ENCODE measurements at places on chromosomes 13 and 19. TPM values are rescaled to one million over a fixed set of nuclear protein-coding genes. Genes with fewer than 3 reads are reported as not detected.
A peak's percentile ranks its signal among the peaks of the same experiment; 100 is the strongest.

FRY gene
- total RNA-seq, result 90.0 TPM

TNNT1 gene
- not detected for total RNA-seq

ZNF865 gene
- total RNA-seq, result 0.44 TPM

NRTN gene
- 0.99 TPM for total RNA-seq

NLRP7 gene
- not detected for total RNA-seq

ICAM5 gene
- not detected for total RNA-seq

GPR183 gene
- total RNA-seq, result 0.40 TPM

PRTN3 gene
- total RNA-seq, result not detected

SHISA7 gene
- total RNA-seq, result not detected

BRME1 gene
- total RNA-seq, result under 0.01 TPM

EDNRB gene
- 211 TPM for total RNA-seq

- DNase-seq, result no peak
Observed at GRCh38 chr13:100714478-100714877, 39.9 kb upstream of the TMTC4 start.

DNA sequence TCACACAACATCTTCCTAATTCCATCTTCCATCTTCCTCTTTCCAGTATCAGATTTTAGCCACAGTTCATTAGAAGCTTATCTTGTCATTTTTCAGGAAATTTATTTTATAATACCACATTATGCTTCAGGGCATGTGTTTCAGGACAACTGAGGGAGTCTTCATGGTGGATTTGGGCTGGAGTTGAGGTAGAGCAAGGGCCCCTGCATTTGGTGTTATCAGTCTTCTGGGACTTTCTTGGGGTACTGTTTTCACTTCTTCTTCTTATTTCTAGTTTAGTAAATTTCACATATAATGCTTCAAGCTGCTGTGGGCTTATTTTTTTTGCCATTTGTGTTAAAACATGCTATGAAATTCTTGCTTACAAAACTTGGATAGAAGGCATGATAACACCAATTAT lies 188.7 kb downstream of the LHFPL6 start:
- no peak for DNase-seq

- no peak for DNase-seq
Observed at GRCh38 chr13:43116242-43116641, 92.9 kb downstream of the DNAJC15 start.

GRCh38 chr19:1383017-1383311 lies 743 bp upstream of the NDUFS7 start:
- no peak for DNase-seq

DNA sequence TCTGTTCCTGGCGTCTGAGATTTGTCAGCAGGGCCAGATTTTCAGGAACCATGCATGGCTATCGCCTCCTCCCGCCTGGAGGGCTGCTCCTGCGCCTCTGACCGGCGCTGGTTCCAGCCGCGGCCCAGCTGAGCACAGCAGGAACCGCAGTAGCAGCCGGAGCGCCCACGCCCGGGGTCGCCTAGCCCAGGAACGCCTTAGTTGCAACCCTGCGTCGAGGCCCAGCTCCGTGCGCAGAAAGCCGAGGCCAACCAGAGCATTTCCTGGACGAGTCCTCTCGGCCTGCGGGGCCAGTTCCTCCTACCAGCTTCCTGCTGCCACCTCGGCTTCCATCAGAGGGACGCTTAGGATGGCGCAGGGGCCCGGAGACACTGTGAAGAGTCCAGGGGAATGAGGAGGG lies 74.9 kb downstream of the ZNF492 start:
- DNase-seq, result no peak

GRCh38 chr19:40594255-40594654 lies 6.9 kb upstream of the LTBP4 start:
- no peak for DNase-seq

DNA sequence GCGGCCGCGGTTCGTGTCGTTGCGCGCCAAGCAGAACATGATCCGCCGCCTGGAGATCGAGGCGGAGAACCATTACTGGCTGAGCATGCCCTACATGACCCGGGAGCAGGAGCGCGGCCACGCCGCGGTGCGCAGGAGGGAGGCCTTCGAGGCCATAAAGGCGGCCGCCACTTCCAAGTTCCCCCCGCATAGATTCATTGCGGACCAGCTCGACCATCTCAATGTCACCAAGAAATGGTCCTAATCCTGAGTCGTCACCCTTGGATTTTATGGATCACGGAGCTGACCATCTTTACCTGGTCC lies 475 bp downstream of the MRPL57 start:
- DNase-seq, result no peak

DNA sequence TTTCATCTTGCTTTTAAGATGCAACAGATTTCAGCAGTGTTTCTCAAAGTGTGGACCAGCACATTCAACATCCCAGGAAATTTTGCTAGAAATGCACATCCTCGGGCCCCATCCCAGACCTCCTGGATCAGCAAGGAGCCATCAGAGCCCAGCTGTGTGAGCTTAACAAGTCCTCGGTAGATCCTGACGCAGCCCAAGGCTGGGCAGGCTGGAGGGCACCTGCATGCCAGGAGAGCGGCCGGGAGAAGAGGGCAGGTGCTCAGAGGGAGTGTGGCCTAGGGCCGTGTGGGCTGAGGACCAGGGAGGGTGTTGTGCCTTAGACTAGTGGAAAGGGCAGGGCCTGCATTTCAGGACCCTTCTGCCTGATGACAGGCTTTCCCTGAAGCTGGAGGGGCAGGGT lies 2.2 kb upstream of the MCF2L start:
- no peak for DNase-seq

- no peak for DNase-seq
Observed at GRCh38 chr19:4077007-4077374, 10.3 kb upstream of the ZBTB7A start.

DNA sequence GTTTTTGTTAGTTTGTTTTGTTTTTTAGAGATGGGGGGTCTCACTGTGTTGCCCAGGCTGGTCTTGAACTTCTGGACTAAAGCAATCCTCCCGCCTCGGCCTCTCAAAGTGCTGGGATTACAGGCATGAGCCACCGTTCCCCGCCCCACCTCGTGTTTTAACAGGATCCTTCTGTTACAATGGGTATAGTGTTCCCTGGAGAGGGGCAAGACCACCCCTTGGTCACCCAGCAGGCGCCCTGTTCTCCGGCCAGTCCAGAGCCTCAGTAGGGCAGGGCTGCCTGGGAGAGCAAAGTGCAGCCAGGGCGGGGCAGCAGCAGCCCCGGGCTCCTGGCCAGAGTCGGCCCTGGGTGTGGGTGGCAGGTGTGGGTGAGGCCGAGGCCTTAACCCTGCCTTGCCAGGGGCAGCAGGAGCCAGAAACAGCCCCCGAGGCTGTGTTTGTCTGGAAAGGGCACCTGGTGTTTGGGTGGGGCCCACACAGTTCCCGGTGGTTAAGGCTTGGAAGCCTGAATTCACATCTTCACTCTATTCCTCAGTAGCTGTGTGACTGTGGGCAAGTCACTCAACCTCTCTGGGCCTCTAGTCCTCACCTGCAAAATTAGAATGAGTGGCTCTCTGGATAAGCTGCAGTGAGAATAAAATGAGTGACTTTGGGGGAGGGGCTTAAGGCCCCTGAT lies 7.2 kb downstream of the VASP start:
- DNase-seq, result no peak

GRCh38 chr19:42468273-42468796 lies 25.6 kb upstream of the CXCL17 start:
- DNase-seq, result peak; percentile 50

GRCh38 chr13:102226591-102226990 lies 175.3 kb downstream of the FGF14 start:
- DNase-seq, result no peak

DNA sequence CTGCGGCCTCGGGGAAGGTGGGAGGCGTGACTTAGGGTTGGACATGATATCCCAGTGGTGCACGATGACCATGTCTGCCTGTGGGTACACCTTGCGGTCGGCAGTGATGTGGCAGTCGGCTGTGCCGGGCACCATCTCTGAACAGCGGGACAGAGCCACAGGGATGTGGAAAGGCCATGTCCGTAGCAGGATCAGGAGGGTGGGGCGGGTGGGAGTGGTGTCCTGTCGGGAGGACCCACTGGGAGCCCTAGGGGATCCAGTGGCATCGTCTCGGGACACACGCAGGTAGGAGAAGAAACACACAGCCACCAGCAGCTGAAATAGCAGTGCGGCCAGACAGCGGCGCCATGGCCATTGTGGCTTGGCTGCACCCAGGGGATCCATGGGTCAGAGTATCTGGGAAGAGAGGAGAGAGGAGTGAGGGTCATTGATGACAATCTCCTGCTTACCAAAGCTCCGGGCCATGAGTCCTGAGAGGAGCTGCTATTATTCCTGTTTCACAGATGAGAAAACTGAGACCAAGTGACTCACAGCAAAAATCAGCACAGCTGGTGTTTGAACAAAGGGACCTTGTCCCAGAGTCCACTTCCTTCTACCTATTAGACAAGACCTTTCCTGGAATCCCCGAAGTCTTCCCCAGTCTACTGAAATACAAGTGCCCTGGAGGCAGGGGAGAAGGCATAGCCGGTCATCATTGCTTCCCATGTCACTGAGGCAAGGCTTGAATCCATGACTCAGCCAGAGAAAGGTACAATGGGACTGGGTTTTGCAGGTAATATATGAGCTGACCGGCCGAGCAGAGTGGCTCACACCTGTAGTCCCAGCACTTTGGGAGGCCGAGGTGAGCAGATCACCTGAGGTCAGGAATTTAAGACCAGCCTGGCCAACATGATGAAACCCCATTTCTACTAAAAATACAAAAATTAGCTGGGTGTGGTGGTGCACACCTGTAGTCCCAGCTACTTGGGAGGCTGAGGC lies 5.2 kb upstream of the FUT6 start:
- DNase-seq, result no peak

GRCh38 chr13:110360598-110360997 lies 53.5 kb downstream of the COL4A2 start:
- DNase-seq, result no peak

DNA sequence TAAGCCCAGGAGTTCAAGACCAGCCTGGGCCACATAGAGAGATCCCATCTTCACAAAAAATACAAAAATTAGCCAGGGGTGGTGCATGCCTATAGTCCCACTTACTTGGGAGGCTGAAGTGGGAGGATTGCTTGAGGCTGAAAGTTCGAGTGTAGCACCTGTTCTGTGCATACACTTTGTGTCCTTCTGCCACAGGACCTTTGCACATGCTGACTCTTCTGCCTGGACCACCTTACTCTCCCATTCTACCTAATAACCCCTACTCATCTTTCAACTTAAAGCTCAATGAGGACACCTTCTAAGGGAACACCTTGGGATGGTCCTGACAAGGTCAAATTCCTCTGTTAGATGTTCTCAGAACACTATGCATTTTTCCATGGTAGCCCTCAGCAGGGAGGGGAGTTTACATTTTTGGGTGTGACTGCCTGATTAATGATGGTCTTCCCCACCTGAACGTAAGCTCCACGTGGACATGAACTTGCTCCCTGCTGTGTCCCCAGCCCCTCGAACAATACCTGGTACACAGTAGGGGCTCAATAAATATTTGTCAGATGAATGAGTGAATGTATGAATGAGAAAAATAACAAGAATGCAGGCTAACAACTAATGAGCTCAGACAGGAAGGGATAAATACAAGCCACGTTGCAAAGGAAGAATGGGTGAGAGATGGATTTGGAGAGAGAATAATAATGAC lies 11.2 kb upstream of the IZUMO2 start:
- no peak for DNase-seq

GRCh38 chr19:10317045-10317856 lies 1.4 kb upstream of the FDX2 start:
- no peak for DNase-seq

GRCh38 chr13:25971459-25972145 lies 80.2 kb downstream of the SHISA2 start:
- DNase-seq, result no peak

- no peak for DNase-seq
Observed at GRCh38 chr13:101204270-101205020, 211.9 kb downstream of the NALCN start.

- no peak for DNase-seq
Observed at GRCh38 chr13:30038884-30039283, 188.5 kb upstream of the UBL3 start.

DNA sequence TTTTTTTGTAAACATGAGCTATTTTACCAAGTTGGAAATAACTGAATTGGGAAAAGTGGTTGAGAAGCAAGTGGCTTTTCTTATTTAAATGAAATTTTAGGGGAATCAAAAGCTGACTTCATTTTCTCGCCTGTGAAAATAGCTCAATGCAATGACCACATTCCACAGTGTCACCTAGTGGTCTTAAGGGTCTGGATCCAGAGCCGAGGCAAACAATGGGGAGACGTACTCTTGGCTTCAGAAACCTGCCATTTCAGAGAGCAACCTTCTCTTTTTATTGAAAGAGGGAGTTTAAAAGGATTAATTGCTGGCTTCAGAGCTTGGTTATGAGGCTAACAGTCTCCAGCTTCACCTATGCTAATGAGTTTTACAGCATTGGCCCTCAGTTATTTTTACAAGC lies 39.7 kb upstream of the RXFP2 start:
- DNase-seq, result peak; percentile 45

DNA sequence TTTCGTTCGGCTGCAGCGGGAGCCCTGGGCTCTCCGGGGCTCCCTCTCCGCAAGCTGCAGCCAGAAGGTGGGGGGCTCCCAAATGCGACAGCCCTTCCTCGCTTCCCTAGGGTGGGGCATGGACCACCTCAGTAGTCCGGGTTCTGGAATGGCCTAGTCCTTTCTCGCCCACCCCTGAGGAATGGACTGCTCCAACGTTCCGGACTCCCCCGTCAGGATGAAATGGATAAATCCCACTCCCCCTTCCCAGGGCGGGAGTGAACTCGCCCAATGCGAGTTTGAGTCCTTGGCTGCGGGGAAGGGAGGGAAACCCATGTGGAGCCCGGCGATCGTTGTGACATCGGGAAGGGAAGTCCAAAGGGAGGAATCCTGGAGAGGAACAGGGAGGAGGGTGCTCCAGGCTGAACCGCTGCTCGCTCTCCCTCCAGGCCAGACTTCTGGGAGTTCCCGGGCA lies 5.5 kb downstream of the HRC start:
- peak; percentile 83 for DNase-seq

DNA sequence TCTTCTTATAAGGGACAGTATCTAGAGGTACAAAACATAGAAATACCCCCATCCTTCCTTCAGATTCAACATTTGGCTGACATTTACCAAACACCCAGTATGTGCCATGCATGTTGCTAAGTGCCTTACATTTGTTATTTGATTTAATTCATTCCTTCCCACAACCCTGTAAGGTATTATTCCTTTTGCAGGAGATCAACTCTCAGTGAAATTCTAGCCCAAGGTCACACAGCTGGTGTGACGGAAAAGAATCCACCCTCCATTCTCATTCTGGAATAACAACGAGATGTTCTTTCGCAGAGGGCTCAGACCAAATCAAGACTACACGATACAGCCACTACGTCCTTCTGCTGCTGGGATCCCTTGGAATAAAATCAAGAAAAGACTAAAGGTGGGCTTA lies 67.8 kb downstream of the C13orf42 start:
- no peak for DNase-seq

GRCh38 chr19:16293118-16294091 lies 31.2 kb upstream of the KLF2 start:
- peak; percentile 92 for DNase-seq

GRCh38 chr19:5800361-5801270 lies 4.3 kb upstream of the NRTN start:
- no peak for DNase-seq

GRCh38 chr13:98221234-98221633 lies 44.2 kb upstream of the RNF113B start:
- DNase-seq, result no peak
